GM23338 (cell line): ENCODE measurements at places on chromosomes 13 and 19. TPM values are rescaled to one million over a fixed set of nuclear protein-coding genes. Genes with fewer than 3 reads are reported as not detected.
A peak's percentile ranks its signal among the peaks of the same experiment; 100 is the strongest.

GRCh38 chr13:30762643-30763042, 27.3 kb downstream of the ALOX5AP start:
- no peaks in the 10 kb centered on the region for H3K36me3 ChIP-seq
- no peak overlapping the region for H3K4me3 ChIP-seq
- no peak overlapping the region for H3K27ac ChIP-seq

- no peak overlapping the region for H3K27ac ChIP-seq
- H3K4me3 ChIP-seq, result no peak overlapping the region
- no peaks in the 10 kb centered on the region for H3K27me3 ChIP-seq
- DNase-seq, result no peak
Observed at GRCh38 chr13:101262306-101262705, 154.0 kb downstream of the NALCN start.

- H3K4me1 ChIP-seq, result no peaks in the 10 kb centered on the region; the same call in 1 of the 2 replicates
- no peaks in the 10 kb centered on the region for H3K36me3 ChIP-seq
- H3K27me3 ChIP-seq, result no peaks in the 10 kb centered on the region
- DNase-seq, result no peak
- peak overlapping the region; percentile 50; the same call in 1 of the 2 replicates for H3K27ac ChIP-seq
- H3K4me3 ChIP-seq, result no peak overlapping the region
Observed at GRCh38 chr19:1169411-1169791, 4.7 kb downstream of the SBNO2 start.

Gene GPR183
- total RNA-seq, result not detected in 2 replicates

Gene FSD1
- 54.0 and 82.9 TPM in 2 replicates for total RNA-seq

DNA sequence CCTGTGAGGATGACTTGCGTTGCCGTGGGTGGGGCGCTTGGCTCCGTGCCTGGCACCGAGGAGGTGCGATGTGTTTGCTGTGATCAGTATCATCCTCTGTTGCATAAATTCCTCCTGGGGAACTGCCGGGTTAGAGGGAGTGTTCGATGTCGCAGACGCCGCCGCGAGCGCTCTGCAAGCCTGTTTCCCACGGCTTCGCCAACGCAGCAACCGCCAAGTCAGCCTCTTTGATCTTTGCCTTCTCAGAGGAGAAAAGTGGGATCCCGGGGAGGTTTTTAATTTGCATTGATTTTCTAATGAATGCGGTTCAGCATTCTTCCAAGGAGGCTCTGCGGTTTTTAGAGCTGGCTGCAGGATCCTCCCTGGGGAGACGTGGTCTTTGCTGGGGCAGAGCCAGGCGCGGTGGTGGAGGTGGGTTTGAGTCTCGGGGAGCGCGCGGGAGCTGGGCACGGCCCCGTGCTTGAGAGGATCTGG, 7.6 kb downstream of the GPR32 start:
- DNase-seq, result peak; percentile 90
- H3K27me3 ChIP-seq, result peaks cover 76% of the 10 kb centered on the region
- peak overlapping the region; percentile 37 for H3K4me3 ChIP-seq
- H3K27ac ChIP-seq, result no peak overlapping the region

Gene ANGPTL4
- 1.4 and 2.2 TPM in 2 replicates for total RNA-seq

Gene CFAP97D2
- not detected in 2 replicates for total RNA-seq

Gene PALM
- 21.7 and 26.1 TPM in 2 replicates for total RNA-seq

GRCh38 chr19:35075202-35076025, 33.9 kb downstream of the HPN start:
- no peaks in the 10 kb centered on the region for H3K27me3 ChIP-seq
- H3K36me3 ChIP-seq, result no peaks in the 10 kb centered on the region
- no peak for DNase-seq

DNA sequence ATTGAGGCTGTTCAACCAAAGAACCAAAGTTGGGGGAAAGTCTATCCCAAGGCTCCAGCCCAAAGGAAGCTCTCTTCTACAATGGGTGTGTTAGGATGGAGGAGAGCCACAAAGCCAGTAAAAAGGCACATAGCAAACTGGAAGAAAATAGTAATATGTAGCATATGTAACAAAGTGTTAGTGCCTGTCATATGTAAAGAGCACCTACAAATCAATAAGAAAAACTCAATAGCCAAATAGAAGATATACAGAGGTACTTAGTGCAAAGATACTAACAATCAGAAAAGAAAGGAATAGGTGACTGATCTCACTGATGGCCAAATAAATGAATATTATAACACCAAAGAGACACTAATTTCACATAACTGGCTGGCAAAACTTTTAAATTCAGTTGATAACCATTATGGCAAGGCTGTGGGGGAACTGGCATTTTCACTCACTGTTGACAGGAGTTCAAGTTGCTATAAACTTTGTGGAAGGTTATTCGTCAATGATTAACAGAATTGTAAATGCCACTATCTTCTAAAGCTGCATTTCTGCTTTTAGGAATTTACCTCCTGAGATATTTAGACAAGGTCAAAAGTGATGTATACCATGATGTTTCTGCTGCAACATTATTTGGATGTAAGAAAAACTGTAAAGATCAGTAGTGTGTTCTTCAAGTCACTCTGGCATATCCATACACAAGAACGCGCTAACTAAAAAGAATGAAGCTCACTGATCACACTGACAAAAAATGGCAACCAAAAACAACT, 110.8 kb downstream of the GNG7 start:
- H3K4me3 ChIP-seq, result no peak overlapping the region
- H3K36me3 ChIP-seq, result no peaks in the 10 kb centered on the region
- no peaks in the 10 kb centered on the region for H3K27me3 ChIP-seq
- H3K27ac ChIP-seq, result peak overlapping the region; percentile 78; the same call in 1 of the 2 replicates

Gene ZNF540
- 3.0 TPM in 1 of 2 replicates, not detected in the other for total RNA-seq

Gene TCF3
- 250 and 383 TPM in 2 replicates for total RNA-seq

DNA sequence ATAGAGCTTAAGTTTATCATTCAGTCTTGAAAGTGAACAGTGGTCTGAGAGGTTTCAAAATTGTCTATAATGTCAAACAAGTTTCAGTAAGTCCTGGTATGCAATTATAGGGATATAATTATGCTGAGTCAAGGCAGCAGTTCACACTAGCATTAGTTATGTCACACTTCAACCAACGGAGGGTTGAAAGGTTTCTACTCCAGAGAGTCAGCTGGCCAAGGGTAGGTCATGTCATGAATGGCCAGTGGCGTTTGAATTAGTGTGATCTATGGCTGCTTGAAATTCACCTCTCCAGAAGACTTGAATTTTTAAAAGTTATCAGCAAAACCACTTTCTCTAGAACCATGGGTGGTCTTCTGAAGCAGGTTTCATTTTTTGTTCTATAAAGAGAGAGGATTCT, 108.6 kb downstream of the TNFRSF19 start:
- H3K27me3 ChIP-seq, result no peaks in the 10 kb centered on the region
- peaks cover 6% of the 10 kb centered on the region; the same call in 1 of the 2 replicates for H3K4me1 ChIP-seq
- no peak overlapping the region for H3K27ac ChIP-seq
- H3K4me3 ChIP-seq, result no peak overlapping the region
- DNase-seq, result no peak

Gene PAF1
- 24.6 and 47.3 TPM in 2 replicates for total RNA-seq

DNA sequence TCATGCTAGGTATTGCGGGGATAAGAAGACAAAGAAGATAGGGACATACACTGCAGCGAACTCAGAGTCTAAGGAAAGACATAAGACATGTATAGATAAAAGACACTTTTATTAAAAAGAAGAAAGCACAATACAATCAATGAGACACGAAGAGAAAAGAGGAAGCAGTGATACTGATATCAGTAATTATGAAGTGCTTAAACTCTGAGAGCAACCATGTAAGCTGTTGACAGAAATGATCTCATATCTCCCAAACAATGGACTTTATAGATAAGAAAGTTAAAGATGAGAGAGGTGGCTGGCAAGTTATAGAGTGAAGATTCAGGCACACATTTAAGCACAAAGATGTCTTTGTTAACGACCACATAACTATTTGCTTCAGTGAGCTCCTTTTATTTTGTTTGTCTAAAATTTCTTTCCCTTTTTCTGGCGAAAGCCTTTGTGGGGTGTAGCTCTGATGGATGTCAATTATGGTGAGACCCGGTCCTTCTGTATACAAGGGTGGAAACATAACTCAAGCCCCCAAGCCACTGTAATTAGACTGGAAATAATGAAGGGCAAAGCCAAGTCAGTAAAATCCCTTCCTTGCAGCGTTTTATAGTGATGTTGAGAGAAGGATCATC, 818.0 kb upstream of the SLC10A2 start:
- DNase-seq, result no peak
- H3K36me3 ChIP-seq, result no peaks in the 10 kb centered on the region
- no peak overlapping the region for H3K27ac ChIP-seq
- no peaks in the 10 kb centered on the region for H3K27me3 ChIP-seq
- no peak overlapping the region for H3K4me3 ChIP-seq

- H3K36me3 ChIP-seq, result peaks cover 7% of the 10 kb centered on the region
- H3K27me3 ChIP-seq, result no peaks in the 10 kb centered on the region
- DNase-seq, result no peak
- no peak overlapping the region for H3K4me3 ChIP-seq
- H3K27ac ChIP-seq, result no peak overlapping the region
Observed at GRCh38 chr13:19955873-19956559, 2.5 kb upstream of the ZMYM2 start.

- peak overlapping the region; percentile 78 for H3K4me3 ChIP-seq
- no peak overlapping the region for H3K27ac ChIP-seq
- peak; percentile 47 for DNase-seq
- 0 out of 2 replicates have a peak, but pooled peaks cover under 1% of the 10 kb centered on the region for H3K36me3 ChIP-seq
Observed at GRCh38 chr19:40689339-40690049, 957 bp downstream of the NUMBL start.

DNA sequence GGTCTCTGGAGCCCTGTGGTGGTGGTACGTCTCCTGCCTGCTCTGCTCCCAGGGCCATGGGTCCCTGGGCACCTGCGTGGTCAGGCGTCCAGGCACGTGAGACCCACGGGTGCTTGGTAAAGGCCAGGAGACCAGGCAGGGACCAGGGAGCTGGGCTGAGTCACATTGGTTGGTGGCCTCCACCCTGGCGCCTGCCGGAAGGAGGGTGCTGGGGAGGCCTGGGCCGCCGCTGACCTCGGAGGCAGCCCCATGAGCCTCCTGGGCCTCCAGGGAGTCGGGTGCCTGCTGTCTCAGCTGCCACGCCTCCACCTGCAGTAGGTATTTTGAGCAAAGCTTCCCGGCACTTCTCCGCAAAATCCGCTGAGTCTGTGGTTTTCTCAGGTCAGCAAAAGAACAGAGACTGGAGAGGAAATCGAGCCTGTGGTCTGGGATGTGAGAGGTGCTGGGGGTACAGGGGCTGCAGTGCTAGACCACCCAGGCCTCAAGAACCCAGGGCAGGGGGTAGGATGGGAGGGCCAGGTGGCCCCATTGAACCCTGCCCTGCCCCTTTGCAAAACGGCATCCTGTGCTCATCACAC, 3.6 kb upstream of the PLK5 start:
- H3K4me1 ChIP-seq, result no peaks in the 10 kb centered on the region
- no peaks in the 10 kb centered on the region for H3K36me3 ChIP-seq
- H3K27ac ChIP-seq, result no peak overlapping the region
- peaks cover 27% of the 10 kb centered on the region for H3K27me3 ChIP-seq

DNA sequence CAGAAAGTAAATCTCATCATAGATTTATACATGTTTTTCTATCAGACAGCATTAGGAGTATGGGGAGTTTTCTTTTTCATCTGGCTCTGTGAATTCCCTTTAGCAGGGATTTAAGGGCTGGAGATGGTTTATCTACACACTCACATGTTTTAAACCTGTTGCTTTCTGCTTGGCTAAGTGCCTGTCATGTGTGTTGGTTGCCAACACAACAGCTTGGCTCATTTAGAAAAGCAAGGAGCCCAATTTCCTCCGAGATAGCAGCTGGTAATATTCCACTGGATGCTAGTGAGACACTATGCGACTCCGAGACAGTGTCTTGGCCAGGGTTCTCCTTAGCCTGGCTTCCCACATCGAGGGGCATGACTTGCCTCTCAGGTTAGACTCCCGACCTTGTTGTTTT, 83.3 kb downstream of the KLF5 start:
- no peak for DNase-seq
- H3K4me1 ChIP-seq, result peaks cover 16% of the 10 kb centered on the region
- H3K4me3 ChIP-seq, result no peak overlapping the region
- H3K36me3 ChIP-seq, result no peaks in the 10 kb centered on the region

GRCh38 chr13:95573221-95573620, 20.7 kb downstream of the CLDN10 start:
- DNase-seq, result no peak
- H3K27me3 ChIP-seq, result no peaks in the 10 kb centered on the region
- H3K36me3 ChIP-seq, result peaks cover under 1% of the 10 kb centered on the region; the same call in 1 of the 2 replicates
- no peaks in the 10 kb centered on the region for H3K4me1 ChIP-seq

Gene FAM124A
- 84.1 and 109 TPM in 2 replicates for total RNA-seq

GRCh38 chr19:58009301-58009665, 6.7 kb upstream of the ZNF606 start:
- H3K27ac ChIP-seq, result no peak overlapping the region
- peaks cover 17% of the 10 kb centered on the region for H3K36me3 ChIP-seq
- H3K27me3 ChIP-seq, result no peaks in the 10 kb centered on the region
- peak overlapping the region; percentile 50 for H3K4me3 ChIP-seq
- no peak for DNase-seq

DNA sequence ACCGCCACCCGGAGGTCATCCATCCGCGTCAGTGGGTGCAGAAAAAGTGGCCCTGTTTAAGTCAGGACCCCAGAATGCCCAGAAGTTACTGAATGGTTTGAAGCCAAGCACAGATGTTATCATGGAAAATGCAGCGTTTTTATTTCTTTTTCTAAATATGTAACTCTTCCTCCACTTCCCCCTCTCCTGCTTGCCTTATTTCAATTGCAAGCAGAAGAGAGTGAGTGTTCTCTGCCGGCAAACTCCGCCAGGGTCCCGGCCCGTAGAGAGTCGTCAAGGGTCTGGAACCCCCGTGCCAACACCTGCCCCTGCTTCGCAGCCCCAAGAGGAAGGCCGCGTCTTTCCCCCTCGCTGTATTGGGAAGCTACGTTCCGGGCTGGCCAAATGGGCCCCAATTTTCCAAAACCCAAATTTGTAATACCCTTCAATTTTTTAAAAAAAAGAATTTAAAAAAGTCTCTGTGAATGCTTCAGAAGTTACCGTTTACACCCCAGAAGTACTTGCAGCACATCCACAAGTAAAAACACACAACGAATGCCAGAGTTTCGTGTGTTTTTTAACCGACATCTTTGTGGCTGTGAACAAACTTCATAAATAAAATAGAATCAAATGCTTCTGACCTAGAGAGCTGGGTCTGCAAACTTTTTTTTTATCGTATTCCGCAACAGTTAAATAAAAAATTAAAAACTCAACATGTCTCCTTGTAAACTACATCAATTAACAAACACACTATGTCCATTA, 712 bp upstream of the PDX1 start:
- H3K36me3 ChIP-seq, result no peaks in the 10 kb centered on the region
- H3K27me3 ChIP-seq, result peaks cover 100% of the 10 kb centered on the region
- peak; percentile 17 for DNase-seq
- H3K4me3 ChIP-seq, result 0 out of 2 replicates have a peak overlapping the region, but pooled peaks have one; percentile 50
- peaks cover 55% of the 10 kb centered on the region for H3K4me1 ChIP-seq

Gene ESD
- total RNA-seq, result 61.0 and 76.1 TPM in 2 replicates

DNA sequence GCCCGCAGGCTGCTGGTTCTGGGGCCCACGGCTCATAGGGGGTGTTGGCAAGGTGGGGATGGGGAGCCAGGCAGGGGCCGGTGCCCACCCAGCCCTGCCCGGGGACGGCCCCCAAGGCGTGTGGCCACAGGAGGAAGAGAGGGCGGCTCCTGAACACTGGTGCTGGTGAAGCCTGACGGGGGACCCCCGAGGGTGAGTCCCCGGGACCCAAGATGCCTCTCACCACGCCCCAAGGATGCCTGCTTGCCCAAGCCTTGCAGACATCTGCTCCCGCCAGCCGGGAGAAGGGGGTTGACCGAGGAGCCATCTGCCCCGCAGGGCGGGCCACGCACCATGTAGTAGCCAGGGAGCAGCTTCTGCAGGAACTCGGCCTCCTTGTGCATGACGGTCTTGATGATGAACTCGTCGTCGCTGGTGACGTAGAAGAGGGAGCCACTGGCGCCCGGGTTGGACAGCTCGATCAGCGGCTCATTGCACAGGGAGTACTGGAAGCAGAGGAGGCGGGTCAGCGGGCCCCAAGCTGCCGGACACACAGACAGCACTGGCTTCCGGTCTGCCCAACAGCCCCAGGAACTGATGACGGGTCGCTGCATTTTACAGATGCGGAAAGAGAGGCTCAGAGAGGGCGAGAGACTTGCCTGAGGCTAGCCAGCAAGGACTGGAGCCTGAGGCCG, 29.6 kb upstream of the CACTIN start:
- DNase-seq, result no peak
- no peak overlapping the region for H3K27ac ChIP-seq
